Tongue (tissue), 3 donors: ENCODE measurements at places on chromosomes 4 and X. TPM values are rescaled to one million over a fixed set of nuclear protein-coding genes. Genes with fewer than 3 reads are reported as not detected.
A peak's percentile ranks its signal among the peaks of the same experiment; 100 is the strongest.

DNA sequence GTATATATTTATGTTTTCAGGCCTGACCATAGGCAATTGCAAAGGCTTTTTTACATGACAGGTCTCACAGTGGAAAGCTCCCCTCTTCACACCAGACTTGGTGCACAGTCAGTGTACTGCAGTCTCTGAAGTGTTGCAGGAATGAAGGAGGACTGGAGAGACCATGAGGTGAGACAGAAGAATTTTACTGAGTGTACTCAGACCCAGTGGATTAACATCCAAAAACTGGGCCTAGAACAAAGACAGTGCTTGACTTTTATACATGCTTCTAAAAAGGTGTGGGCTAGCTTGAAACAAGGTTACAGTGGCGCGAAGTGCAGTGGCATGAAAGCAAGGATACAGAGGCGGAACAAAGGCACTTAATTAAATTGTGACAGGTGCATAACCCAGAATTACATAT lies 822.9 kb downstream of the RAPGEF2 start:
- no peak for DNase-seq

DNA sequence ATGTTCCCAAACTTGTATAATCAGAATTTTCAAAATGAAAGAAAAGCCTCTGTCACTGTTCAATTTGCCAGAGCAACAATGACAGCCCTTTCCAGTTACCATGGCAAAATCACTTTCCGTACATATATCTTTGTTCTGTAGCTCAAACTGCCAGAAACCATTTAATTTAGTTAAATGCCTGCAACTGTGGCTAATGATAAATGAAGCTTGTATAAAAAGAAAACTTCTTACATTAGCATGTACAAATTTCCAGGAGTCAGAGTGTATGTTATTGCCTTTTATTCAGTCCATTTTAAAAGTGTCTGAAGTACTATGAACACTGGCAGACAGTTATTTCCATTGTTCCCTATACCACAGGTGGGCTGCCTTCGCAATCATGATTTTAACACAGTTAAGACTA lies 30.3 kb downstream of the ARAP2 start:
- DNase-seq = peak; percentile 23

DNA sequence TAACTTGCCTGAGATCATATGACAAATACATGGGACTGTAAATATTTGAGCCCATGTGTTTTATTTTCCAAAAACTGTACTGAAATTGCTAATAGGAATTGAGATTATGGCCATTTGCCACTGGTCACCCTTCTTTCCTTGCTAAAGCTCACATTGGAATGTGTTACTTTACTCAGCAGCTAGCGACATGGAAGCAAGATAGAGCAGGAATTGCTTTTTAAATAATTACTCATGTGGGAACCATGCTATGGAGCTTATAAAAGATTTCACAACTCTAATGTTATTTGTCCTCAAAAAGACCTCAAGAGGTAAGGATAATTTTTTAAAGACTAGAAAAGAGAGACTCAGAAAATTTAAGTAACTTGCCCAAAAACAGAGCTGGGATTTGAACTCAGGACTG lies 48.8 kb upstream of the AFAP1 start:
- DNase-seq = no peak

- no peak for DNase-seq
Measured at GRCh38 chr4:119244832-119245231, 32.3 kb downstream of the USP53 start.

DNA sequence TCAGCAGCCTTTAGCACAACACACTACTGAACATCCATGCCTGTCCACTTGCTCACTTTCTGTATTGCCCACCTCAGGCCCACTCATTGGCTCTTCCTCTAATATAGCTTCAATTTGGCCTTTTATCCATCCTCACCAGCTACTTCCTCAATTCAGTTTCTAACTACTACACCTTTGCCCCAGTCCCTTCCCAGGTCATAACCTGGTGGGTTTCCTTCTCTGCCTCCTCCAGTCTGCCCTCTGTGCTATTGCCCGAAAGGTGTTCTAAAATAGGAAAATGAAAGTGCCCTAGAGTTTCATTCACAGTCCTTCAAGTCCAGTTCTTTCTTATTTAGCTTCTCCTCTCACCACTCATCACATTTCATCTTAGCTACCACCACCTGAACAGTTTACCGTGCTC lies 23.1 kb downstream of the MOSPD2 start:
- DNase-seq = no peak

GRCh38 chr4:22537864-22538263 lies 22.0 kb upstream of the ADGRA3 start:
- no peak for DNase-seq

- DNase-seq = peak; percentile 75
Measured at GRCh38 chrX:48025561-48025960, 18.8 kb downstream of the SPACA5 start.

DNA sequence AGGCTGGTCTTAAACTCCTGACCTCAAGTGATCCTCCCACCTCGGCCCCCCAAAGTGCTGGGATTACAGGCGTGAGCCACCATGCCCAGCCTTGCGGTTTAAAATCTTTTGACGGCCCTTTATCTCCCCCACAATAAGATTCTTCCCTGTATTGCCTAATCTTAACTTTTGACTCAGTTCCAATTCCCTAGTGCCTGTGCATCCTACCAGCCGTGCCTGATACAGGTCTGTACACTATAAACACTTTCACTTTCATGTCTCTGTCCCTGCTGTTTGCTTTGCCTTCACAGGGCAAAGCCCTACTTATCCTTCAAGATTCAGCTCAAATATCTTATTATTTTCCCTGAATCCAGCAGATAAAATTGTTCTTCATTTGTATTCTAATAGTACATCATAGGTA lies 74.6 kb downstream of the WDR44 start:
- no peak for DNase-seq

DNA sequence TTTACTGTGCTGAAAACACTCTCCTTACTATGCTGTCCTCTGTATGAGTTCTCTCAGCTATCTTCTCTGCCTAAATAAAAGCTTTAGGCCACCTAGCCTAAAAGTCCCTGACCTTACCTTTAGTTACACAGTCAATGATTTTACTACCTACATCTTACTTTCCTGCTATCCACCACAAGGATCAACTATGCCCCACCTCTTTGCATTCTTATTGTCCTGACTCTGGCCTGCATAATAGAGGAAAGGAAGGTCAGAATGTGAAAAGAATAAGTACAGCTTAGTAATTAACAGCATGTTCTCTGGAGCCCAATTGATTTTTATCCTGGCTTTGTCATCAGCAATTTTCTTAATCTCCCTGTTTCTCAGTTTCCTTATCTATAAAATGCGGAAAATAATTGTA lies 1257.8 kb downstream of the RPA4 start:
- DNase-seq = no peak

GRCh38 chr4:101020956-101021355 lies 326.4 kb downstream of the PPP3CA start:
- no peak for DNase-seq

DNA sequence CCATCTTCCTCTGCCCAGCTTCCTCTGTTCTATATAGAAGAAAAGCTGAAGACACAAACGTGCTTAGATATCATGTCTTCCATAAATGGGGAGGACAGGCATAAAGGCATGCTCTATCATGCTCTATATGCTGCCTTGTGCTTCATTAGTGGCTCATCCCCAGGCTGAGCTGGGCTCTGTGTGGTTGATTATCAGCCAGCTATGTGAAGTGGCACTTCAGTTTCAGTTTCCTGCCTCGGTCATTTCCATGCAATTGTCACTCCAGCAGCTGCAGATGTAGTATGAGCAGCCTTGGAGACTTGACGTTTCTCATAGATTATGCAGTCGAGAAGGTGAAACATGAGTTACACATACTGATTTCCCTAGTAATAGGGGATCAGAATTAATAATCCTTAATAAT lies 106.2 kb downstream of the SYTL5 start:
- DNase-seq = no peak

MAB21L2 gene
- 0.10 TPM for total RNA-seq

TMPRSS11E gene
- 3.5 TPM for total RNA-seq

PPM1K gene
- total RNA-seq = 46.5 TPM

SHISA3 gene
- 0.62 TPM for total RNA-seq

ANXA5 gene
- total RNA-seq = 198 TPM

P2RY4 gene
- 0.41 TPM for total RNA-seq

BEX1 gene
- 0.51 TPM for total RNA-seq

TGIF2LX gene
- total RNA-seq = not detected

VGLL1 gene
- not detected for total RNA-seq

CFAP97 gene
- total RNA-seq = 33.7 TPM
